ENCODE measurements at places on chromosomes 5 and 9.

GRCh38 chr5:167820101-167820990 lies 471.1 kb upstream of the WWC1 start:
- DNase-seq: no peak

DNA sequence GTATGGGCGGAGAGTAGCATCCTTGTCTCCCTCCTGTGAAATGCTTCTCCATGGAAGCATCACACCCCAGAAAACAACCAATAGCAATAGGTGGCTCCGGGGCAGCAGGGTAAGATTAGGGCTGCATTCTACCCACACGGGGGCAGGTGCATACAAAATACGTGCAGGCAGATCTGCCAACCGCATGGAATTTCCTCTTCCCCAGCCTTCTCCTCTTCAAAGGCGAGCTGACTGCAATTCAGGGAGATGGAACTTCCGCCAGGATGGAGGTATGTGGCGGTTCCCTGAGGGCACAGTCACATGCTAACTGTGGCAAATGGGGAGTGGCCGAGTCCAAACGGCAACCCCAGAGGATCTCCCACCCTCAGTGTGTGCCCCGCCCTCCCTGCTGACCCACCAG lies 81.5 kb downstream of the LMNB1 start:
- DNase-seq: no peak

DNA sequence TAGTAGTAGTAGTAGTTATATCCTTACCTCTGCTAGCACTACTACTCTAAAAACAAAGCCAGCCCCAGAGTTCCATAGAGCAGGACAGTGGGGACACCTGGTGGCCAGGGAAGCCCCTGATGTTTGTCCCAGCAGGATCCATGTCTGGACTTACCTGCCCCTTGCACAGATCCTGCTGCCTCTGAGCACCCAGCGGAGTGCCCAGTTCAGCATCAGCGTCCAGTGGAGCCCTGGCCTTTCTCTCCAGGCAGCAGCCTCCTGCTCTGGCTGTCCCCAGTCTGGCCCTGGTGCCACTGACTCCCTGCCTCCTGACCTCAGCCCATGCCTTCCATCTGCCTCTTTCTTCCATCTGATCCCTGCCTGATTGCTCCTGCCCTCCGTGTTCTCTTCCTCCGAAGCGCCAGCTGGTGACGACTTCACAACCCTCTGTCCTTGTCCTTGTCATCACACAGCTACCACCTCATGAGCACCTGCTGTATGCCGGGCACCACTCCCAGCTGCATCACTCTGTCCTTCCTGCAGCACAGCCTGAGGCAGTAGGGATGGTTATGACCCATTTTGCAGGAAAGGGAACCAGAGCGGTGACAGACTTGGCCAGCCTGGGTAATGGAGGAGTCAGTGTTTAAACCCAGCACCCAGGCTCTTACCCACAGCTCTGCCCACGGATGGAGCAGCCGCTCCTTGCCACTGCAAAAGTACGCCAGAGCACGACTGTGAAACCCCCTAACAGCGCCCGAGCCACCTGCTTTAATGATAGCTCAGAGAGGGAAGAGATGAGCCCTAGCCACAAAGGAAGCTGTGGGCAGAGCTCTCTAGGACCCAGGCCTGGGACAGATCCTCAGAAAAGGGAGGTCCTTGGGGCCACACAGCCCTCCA lies 11.5 kb downstream of the SARDH start:
- DNase-seq: peak; percentile 48

DNA sequence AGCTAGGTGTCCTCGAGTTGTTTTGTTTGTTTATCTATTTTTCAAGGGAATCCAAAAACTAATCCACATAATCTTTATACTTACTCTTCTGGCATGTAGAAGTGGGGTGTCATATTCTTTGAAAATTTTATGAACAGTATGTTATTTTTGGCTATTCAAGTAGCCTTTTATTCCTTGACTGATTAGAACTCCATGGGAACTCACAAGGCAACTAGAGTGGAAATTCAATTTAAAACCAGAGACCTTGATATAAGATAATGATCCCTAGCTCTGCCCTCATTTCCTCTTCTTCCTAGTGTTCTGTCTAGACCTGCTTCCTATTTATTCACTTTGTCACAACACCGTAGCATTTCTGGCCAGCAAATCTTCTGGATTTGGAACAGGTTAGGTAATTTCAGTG lies 1123.7 kb upstream of the C9orf72 start:
- no peak for DNase-seq

DNA sequence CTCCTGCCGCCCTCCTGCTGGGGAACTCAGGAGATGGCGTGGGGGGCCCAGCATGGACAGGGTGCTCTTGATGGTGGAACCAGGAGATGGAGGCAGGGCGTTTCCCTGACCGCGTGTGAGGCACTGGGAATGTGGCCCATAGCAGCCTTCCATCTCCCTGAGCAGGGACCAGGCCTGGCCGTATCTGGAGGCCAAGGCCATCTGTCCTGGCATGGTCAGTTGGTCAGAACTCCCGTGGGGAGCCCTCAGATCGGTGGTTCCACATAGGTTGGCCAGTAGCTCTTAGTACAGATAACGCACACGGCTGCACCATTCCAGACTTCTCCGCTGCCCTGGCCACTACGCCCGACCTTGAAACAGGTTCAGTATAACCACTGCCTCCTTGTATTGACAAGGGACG lies 77.6 kb downstream of the KCNT1 start:
- no peak for DNase-seq

DNA sequence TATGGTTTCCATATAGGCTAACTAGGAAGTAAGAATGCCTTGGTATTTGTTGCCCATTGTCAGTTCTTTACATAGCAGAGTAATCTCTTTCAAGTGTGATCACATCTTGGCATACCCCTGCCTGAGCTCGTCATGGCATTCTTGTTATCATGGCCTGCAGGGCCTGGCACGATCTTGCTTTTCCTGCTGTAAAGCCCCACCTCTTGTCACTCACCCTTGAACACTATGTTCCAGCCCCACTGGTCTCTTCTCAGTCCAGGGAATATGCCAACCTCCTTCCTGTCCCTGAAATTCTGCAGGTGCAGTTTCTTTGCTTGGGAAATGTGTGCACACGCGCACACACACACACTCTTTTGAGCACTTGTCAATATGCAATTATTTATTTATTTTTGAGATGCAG lies 250.2 kb upstream of the DMRT1 start:
- DNase-seq: no peak

- no peak for DNase-seq
Observed at GRCh38 chr9:135070198-135070951, 17.1 kb upstream of the OLFM1 start.

DNA sequence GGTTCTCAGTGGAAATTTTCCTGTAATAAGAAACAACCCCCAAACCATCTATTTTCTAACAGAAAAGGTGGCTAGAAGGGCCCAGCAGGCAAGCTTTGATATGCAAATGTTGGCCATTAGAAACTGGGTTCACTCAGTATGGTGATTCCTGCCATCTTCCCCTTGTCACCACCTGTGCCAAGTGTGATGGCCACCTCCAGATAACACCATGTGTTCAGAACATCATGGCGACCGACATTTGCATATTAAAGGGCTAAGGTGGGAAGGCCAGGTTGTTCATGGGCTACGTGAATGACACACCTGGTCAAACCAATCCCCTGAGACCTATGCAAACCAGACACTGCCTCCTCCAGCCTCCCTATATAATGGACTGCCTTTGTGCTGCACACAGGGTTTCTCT lies 20.4 kb downstream of the FOXE1 start:
- DNase-seq: no peak

GRCh38 chr9:4740388-4740637 lies 689 bp downstream of the AK3 start:
- DNase-seq: no peak

DNA sequence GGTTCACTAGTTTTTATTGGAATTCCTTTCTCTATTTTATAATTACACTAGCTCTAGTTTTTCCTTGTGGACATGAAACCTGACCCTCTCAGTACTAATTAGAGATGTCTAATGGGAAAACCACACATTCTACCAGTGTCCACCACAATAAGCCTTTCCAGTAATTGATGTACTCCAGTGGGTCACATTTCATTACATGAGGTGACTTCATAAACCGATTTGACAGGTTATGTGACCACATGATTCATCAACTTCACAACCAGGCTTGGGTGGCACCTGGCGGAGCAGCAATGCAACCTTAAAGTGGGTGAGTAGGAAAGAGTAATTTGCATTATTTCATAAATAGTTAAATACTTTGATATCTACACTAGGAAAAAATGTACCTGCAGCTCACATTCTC lies 284.2 kb upstream of the ADAMTS16 start:
- DNase-seq: no peak

GRCh38 chr9:117555964-117556629 lies 141.2 kb upstream of the ASTN2 start:
- DNase-seq: no peak

DNA sequence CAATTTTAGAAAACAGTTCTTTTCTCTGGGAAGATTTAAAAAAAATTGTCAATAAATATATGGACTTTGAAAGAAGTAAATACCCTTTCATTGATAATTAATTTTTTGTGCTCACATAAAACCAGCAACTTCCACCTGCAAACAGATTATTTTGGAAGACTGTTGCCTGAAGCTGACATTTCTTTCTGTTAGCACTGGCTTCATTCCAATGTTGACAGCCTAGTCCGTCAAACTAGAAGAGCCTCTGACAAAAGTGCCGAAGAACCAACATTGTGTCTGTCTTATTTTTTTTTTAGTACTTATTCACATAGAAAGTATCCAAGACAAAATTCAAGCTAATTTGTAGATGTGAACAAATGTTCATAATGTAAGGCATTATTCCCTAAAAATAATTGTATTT lies 108.6 kb upstream of the TMEM161B start:
- DNase-seq: no peak

DNA sequence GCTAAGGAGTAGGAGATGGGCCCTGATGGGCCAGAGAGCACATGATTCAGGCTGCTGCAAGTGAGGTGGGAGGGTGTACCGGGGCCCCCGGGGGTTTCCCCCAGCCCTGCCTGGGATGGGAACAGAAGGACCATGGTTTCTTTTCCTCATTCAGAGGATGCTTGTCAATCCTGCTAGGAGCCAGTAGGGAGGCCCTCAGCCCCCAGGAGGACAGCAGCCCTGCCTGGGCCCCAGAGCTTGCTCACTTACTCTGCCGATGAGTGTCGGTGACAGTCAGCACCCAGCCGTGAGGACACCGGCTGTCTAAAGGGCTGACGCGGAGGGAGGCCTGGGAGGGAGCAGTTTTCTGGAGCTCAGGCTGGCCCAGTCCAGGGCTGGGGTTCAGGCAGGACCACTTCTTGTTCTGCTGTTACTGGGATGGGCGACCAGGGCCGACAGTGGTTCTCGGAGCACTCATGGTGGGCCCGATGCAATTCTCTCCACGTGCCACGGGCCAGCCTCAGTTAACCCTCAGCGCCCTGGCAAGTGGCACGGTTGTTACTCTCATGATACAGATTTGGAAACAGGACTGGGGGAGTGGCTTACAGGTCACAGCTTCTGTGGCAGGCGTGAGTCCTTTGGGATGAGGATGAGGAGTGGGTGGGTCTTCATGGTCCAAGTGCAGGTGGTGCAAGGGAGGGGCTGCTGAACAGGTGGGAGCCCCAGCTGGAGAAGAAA lies 1.8 kb downstream of the ARRDC1 start:
- no peak for DNase-seq

DNA sequence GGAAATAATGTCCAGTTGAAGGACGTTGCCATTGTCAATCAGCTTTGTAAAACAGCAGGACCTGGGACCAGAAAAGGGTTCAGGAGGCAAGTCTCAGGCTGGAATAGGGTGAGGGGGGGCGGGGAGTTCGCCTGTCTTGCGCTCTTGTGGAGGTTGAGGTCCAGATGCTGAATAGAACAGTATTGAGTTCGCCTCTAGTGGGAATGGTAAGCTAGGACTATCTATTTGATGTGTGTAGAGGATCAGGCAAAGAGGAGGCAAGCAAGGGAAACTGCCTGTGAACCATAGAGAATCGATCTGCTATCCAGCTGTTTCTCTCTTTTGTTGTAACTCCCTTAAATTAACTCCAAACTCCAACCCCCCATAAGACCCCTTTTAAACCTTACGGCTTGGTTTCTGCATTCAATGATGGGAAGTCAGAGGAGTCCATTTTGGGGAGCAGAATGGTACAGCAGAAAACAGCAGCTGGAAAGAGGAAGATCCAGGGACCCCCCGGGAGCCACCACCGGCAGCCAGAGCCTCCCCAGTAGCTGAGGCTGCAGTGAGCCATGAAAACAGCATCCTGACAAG lies 133.7 kb downstream of the SLC28A3 start:
- DNase-seq: no peak

GRCh38 chr9:92181296-92181695 lies 66.1 kb upstream of the SPTLC1 start:
- no peak for DNase-seq
